ENCODE measurements at places on chromosomes 6 and 20.
A peak's percentile ranks its signal among the peaks of the same experiment; 100 is the strongest.

DNA sequence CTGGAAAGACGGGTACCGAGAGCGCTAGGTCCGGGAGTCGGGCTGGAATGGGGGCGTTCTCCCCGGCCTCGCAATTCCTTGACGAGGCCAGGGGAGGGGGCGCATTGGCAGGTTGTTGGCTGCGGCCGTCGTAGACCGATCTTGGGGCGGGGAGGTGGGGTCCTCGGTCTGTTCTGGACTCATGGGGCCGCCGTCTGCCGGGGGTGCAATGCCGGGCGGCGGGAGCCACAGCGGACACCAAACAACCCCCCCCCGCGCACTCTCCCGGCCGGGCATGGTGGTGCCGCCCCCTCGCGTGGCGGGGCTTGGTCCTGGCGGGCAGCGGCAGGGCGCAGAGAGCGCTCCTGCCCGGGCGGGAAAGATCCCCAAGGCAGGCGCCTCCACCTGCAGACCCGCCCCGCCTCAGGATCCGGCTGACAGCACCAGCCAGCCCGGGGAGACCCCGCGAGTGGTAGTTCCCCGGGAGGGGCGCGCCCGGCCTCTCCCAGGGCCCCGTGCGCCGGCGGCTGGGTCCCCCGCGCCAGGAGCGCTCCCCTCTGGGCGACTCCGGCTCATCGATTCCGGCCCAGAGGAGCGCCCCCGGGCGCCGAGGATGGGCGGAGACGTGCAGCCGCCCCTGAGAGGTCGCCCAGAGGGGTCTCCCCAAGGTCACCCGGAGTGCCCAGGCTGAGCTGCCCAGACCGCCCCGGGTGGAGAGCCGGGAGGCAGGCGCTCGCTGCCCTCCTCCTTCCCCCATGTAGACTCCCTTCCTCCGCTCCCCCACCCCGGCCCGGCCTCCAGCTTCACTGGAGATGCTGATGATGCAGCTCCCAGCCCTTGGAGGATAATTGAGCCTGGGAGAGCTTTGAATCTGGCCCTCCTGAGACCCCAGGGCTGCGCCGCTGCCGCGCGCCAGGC lies 709 bp downstream of the PPP1R16B start:
- DNase-seq, result no peak

- no peak for DNase-seq
These were observed 28.1 kb upstream of the SCGN start for GRCh38 chr6:25623879-25624278.

GRCh38 chr20:36010825-36011224 lies 42.4 kb downstream of the CNBD2 start:
- no peak for DNase-seq

- no peak for DNase-seq
These were observed 36.4 kb upstream of the UTRN start for GRCh38 chr6:144248476-144249301.

DNA sequence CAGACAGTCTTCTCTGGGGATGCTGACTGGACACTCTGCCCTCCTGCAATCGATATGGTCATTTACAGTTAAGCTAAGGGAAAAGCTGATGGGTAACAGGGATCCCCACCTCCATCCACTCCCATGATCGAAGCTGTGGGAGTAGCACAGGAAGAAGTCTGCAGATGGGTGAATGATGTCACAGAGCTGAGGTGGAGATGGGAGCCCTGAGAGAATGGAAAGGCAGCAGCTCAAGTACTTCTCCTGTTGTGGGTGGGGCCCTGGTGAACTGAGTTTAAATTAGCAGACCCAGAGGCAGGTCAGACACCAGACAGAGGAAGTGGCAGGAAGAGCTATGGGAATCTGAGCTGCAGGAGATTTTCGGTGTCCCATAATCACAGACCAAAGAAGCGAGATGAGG lies 29.0 kb downstream of the HDGFL1 start:
- no peak for DNase-seq

GRCh38 chr6:156933201-156934068 lies 156.3 kb downstream of the ARID1B start:
- DNase-seq, result peak; percentile 57

DNA sequence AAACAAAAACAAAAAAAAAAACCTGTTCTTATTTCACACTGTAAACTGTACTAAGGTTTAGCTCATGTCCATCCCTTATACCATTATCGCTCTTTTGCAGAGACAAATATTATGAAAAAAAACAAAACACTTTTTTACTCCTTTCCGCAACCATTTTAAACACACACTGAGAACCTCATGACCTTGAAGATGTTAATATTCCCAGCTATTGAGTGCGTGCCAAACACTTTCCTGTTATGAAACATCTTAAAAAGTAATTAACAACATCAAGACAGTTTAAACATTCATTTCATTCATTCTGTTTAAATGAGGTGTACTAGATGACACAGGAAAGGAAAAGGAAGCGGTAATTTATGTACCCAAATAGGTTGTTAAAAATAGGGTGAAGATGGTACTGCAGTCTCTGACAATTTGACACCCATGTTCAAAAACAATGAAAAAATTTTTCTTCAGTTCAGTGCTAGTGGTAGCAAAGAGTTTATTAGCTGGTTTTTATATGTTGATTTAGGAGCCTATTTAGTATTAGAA lies 3.9 kb upstream of the ARHGAP18 start:
- DNase-seq, result no peak

DNA sequence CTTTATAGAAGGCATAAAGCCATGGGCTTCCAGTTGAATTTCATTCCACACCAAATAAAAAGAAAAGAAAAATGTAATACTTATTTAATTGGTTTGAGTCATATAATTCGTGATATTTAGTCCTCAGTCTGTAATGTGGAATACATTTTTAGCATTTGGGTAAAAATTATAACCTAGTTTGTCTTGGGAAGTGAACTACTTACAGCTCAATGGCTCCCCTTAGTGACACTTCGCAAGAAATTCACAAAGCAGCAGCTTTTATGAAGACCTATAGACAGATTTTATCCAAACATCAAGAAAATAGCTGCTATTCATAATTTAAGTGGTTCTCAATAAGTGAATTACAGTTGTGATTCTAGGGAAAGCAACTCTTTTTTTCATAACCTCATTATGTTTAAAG lies 72.1 kb downstream of the RSPO3 start:
- no peak for DNase-seq

DNA sequence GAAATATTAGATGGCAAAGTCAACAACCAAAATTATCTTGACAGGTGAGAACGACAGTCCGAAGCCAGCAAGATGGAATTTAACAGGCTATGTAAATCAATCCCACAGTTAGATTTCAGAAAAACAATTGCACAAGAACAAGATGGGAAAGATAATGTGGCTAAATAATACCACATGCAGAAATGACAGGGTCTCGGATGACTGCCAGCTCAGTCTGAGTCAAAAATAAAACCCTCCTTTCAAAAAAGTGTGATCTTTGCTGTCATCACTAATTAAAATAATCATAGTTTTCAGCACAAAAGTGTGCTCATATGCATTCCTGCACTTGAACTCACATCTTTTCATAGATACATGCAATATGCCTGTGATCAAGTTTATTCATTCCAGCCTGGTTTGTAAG lies 25.9 kb downstream of the FOXQ1 start:
- no peak for DNase-seq

GRCh38 chr6:77361018-77361417 lies 102.3 kb downstream of the HTR1B start:
- DNase-seq, result no peak

GRCh38 chr6:167932468-167933276 lies 64.8 kb upstream of the KIF25 start:
- no peak for DNase-seq

DNA sequence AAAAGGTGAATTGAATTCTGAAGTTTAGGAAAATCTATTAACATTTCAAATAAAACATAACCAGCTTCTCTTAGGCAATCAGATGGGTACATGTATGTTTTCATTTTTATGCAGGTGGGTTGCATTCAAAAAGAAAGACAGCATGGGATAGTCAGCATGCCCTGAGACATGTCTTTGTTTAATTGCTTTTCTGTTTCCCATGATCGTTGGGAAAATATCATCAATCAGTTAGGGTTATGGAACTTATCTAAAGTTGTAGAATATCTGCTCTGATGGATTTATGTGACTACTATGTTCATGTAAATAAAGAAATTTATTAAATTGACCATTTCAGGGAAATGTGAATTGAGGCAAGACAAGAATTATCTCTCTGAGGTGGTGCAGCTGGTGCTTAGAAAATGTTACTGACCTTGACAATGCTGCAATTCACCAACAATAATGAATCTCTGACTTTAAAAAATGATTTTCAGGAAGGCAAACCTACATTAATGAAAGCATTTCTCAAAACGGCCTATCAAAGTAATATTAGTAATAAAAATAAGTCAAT lies 112.7 kb downstream of the RFPL4B start:
- no peak for DNase-seq

- DNase-seq, result no peak
These were observed 50.5 kb downstream of the MDGA1 start for GRCh38 chr6:37646986-37647764.

GRCh38 chr20:5364997-5365597 lies 48.3 kb upstream of the PROKR2 start:
- no peak for DNase-seq

DNA sequence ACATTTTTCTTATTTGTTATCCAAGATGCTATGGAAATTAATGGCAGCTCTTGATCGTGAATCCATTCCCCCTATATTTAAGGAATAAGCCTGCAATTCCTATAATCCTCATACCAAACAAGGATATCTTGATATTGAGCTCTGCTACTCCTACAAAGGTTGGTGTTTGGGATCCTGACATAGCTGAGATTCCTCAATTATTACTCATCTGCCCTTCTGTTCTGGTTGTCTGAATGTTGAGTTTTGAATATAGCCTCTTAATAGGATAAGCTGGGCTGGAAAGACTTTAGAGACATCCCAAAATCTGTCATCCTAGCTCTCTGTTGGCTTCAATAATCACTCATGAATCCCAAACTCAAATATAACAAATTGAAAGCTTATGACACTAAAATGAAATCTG lies 49.9 kb downstream of the CLIC5 start:
- DNase-seq, result no peak

DNA sequence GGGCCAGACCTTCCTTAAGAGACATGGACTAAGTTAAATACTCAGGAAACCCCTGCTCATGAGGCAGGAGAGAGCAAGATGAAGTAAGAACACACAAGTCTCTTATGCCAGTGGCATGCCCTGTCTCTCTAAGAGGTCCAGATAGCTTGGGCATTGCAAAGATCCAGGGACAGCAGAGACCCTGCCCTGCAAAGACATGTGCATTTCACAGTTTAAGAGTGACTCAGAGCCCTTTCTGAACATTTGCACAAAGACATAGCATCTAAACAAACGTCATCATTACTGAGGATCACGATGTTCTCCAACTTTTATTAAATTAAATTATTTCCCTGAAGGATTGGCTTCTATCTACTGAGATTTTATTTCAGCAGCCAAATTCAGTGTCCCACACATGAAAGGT lies 230.5 kb upstream of the RIN2 start:
- no peak for DNase-seq

- no peak for DNase-seq
These were observed 42.6 kb upstream of the PHACTR3 start for GRCh38 chr20:59561614-59562277.

DNA sequence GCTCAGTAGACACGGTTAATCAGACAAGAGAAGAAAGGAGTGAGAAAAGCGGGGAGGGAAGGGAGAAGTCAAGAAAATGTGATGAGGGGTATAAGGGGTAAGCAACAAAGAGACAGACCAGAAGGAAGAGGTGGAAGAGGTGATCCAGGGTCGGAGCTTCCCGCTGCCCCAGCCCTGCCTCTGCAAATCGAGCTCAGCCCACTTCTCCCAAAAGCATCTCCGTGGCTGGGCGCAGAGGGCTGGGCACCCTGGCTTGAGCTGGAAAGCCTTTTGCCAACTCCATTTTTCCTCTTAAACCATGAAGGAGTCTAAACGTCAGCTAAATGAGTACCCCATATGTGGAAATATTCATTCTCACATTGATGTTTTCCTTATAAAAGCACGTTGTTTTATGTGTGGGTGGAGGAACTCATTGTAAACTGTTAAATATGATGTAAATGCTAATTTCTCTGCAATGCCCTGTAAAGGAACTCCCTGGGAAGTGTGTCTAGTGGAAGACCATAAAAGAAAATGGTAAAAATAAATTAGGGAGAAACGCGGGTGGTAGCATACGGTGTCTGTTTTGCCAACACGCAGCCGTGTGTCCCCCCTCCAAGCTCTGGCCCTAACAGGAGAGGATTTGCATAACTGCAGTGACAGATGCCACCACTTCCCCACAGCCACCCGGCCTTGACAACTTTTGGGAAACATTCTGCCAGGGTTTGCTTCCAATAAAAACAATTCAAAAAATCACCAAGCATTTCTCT lies 55.2 kb upstream of the MAFB start:
- no peak for DNase-seq

- no peak for DNase-seq
These were observed 558.8 kb downstream of the KIF16B start for GRCh38 chr20:16014436-16014835.

DNA sequence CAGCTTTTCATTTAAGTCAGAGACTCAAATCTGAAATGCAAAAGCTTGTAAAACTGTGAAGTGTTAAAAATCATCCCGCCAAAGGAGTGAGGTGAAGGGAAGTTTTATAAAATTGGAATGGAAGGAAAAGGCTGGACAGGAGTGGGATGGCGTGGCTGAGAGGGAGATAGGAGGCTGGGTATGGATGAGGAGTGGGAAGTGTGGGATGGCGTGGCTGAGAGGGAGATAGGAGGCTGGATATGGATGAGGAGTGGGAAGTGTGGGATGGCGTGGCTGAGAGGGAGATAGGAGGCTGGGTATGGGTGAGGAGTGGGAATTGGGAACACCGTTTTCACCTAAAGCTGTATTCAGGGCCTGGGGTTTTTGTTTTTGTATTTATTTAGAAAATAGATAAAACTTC lies 59.4 kb upstream of the NKX2-2 start:
- DNase-seq, result no peak

DNA sequence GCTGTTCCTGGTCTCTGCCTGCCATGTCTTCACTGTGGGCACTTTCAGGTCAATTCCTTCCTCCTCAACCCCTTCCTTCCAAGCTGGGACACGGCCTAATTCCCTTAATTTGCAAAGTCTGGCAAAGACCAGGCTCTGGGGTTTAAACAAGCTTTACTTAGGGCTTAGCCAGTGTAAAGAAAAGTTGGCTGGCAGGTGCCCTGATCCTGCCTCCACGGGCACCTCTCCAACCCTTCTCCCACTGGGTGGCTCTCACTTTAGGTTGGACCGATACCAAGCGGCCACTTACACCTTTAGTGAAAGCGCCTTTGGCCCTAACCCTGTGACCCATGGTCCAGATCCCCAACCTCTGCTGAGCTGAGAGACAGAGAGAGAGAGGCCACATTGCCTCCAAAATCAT lies 13.7 kb upstream of the MLN start:
- no peak for DNase-seq

DNA sequence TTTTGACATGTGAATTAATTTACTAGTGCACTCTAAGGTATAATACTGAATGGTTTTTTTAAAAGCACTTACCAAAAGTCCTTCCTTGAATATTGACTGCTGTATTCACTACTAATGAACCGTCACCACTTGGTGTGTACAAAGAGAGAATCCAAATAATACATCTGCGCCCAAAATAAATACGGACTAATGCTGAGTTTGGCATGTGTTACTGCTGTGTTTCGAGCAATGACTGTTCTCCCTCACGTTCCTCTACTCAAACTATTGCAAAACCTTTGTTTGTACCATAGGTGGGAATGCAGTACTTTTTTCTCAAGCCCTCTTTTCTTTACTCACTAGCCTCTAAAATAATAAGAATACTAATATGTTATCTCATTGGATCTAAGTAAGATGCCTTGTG lies 305.5 kb downstream of the QKI start:
- peak; percentile 83 for DNase-seq

GRCh38 chr20:11350126-11351005 lies 567.3 kb upstream of the BTBD3 start:
- peak; percentile 40 for DNase-seq

- DNase-seq, result no peak
These were observed 124.6 kb downstream of the EYA2 start for GRCh38 chr20:47019121-47019824.

GRCh38 chr20:17773619-17774018 lies 73.9 kb downstream of the BANF2 start:
- no peak for DNase-seq
